Right cardiac atrium (tissue), 5 donors: ENCODE measurements at places on chromosomes 12 and 14.

- DNase-seq, result peak; percentile 86
Observed at GRCh38 chr12:67268335-67268895, 743 bp upstream of the CAND1 start.

- DNase-seq, result peak; percentile 53
Observed at GRCh38 chr14:89418452-89418851, 1.4 kb upstream of the FOXN3 start.

- no peak for DNase-seq
Observed at GRCh38 chr14:63212209-63212608, 8.0 kb downstream of the RHOJ start.

DNA sequence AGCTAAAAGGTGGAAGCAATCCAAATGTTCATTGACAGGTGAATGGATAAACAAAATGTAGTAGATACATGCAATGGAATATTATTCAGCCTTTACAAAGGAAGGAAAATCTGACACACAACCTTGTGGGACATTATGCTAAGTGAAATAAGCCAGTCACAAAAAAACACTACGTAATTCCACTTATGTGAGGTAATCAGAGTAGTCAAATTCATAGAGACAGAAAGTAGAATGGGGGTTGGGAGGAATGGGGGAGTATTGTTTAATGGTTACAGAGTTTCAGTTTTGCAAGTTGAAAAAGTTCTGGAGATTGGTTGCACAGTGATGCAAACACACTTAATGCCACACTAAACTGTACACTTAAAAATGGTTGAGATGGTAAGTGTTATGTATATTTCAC is 62.8 kb downstream of the LIN52 start:
- DNase-seq, result no peak

DNA sequence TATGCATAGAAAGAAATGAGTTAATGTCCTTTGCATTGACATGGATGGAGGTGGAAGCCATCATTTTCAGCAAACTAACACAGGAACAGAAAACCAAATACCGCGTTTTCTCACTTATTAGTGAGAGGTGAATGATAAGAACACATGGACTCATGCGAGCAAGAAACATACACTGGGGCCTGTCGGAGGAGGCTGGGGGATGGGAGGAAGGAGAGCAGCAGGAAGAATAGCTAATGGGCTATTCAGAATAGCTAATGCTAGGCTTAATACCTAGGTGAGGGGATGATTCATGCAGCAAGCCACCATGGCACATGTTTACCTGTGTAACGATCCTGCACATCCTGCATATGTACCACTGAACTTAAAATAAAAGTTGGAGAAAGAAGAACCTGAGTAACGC is 29.1 kb upstream of the SYT1 start:
- DNase-seq, result no peak

DNA sequence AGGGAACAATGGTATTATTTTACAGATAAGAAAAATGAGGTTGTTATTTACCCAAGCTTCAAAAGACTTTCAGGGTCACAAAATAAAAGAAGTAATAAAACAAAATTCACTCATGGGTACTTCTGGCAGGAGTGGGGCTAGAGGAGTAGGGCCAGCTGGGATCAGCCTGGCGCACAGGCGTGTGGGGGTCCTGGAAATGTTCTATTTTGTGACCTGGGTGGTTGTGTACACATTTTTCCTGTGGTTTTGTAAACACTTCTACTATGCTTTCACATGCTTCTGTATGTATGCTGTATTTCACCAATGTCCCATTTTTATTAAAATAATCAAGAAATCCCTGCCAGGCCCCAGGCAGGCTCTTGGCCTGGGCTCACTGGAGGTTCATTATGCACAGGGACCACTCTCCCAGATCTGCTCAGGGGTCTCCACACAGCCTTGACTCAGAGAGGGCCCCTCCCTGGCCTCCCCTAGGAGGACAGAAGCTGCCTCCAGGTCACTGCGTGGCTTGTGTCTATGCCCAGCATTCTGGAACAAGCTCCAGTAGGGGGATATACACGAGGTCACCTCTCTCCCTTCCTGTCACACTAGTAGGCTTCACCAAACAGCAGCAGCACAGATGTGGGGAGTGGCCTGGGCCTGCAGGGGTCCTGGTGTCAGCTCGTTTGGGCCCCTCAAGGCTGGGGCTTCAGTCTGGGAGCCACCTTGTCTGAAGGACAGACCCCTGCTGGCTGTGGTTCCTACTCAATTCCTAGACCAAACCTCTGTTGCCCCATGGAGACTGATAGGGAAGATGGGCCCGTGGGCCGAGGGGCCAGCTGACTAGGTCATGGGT is 37.8 kb downstream of the ANAPC7 start:
- no peak for DNase-seq

- DNase-seq, result no peak
Observed at GRCh38 chr12:76069339-76069738, 15.1 kb downstream of the NAP1L1 start.

- DNase-seq, result peak; percentile 36
Observed at GRCh38 chr12:1282670-1283315, 291.8 kb downstream of the ERC1 start.

- peak; percentile 28 for DNase-seq
Observed at GRCh38 chr12:99154216-99154982, 493.2 kb upstream of the GARIN6 start.

DNA sequence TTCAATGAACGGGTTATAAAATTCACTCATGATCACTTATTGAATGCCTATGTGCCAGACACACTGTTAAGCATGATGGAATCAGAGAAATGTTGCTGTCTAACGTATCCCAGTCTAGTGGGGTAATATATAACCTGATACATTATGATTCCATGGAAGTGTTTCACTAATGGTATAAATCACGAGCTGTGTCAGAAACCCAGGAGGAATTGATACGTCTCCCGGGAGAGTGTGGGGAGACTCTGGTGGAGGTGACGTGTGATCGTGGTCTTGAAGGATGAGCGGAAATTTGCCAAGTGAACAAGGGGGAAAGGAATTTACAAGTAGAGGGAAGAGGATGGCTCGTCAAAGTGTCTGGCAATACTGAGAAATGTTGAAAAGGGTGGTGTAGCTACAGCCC is 26.5 kb downstream of the MANSC1 start:
- no peak for DNase-seq

- no peak for DNase-seq
Observed at GRCh38 chr14:29220072-29220471, 453.5 kb downstream of the FOXG1 start.

- DNase-seq, result no peak
Observed at GRCh38 chr12:115866909-115867525, 410.5 kb downstream of the MED13L start.

DNA sequence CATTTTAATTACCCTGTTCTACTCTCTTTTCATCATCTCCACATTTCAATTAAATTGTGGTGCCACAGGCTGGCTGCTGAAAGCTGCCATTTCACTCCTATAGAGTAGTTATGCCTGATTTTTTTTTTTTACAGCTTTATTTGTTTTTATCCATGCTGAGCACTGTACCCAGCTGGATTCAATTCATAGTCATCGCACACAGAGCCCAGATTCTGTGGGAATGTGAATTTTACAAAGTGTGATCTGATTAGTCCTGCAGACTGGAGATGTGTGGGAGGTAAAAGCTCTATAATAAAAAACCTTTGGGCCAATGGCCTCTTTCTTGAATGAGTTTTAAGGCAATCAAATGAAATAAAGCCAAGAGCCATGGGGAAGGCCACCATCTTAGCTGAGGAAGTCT is 190.2 kb downstream of the ANO4 start:
- DNase-seq, result no peak

DNA sequence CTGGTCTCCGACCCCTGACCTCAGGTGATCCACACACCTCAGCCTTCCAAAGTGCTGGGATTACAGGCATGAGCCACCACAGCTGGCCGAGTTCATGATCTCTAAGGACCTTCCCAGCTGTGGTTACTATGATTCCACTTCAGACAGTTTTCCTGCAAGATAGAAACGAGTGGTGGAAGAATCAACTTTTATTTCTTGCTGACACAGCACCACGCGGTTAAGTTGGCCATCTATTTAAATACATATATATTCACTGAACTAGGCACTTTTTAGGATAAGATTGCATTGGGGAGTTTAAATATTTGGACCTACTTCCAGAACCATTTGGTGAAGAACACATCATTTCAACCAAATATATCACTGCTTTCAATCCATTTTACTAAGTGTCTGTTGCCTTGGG is 213.4 kb downstream of the TBX5 start:
- DNase-seq, result no peak

DNA sequence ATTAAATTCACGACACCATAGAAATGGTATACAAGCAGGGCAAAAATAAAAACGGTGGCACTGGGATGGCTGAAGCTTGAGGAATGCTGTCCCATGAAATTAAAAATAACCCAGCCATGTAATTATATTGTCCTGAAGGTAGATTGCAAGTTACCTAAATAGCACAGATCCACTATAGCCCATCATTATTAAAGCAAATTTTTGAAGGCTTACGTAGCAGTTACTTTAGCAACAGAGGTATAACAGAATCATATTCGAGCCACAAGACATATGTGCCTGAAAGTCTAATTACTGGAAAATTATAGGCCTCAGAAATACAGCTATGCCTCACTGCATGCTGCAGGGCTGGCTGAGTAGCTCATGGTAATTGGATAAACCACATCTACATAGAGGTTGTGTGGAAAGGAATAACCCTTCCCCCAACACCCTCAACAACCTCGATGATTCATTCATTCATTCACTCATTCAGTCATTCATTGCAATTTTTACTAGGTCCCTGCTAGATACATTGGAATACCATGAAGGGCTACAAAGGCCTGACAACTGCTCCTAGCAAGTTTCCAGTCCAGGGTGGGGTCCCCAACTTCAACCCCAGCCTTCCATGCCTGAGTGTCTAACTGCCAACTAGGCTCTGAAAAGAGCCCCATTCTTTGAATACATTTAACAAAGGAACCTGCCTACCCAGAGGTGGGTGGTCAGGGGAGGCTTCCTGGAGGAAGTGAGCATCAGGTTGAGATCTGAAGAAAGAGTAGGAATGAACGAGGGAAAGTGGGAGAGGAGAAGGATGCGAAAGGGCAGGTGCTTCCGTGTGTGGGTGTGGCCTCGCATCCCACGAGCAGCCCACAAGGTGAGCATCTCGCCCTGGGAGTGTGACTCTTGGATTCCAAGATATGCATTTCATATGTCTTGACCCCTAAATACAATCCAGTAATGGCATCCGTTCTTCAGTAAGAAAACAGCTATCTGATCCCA is 18.0 kb upstream of the CMKLR1 start:
- no peak for DNase-seq

DNA sequence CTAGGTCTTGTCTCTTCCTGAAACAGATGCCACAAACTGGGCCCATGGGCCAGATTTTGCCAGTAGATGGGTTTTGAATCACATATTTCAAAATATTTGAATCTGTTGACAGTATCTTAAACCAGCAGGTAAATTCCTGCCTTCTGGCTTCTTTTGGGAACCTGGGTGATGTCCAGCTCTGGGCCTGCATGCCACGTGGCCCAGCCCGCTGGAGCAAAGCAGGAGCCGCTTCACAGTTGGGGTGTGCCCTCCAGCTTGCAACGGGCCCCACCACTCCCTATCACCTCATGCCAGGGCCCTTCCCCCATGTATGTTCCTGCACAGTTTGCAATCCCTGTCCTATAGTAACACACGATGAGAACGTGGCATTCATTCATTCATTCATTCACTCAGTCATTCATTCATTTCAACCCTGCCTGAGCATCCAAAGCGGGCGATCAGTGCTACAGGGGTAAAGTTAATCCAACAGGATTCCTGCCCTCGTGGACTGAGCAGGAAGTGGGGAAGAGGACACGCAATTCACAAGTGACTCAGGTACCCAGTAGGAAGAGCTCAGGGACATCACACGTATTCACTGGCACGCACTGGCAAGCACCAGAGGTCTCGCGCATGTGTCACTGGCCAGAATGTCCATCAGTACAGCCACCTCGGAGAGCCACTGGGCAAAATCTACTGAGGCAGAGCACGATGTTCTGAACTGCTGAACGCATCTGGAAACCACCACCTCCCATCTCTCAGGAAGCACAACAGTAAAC is 27.8 kb downstream of the SCARB1 start:
- DNase-seq, result peak; percentile 31

DNA sequence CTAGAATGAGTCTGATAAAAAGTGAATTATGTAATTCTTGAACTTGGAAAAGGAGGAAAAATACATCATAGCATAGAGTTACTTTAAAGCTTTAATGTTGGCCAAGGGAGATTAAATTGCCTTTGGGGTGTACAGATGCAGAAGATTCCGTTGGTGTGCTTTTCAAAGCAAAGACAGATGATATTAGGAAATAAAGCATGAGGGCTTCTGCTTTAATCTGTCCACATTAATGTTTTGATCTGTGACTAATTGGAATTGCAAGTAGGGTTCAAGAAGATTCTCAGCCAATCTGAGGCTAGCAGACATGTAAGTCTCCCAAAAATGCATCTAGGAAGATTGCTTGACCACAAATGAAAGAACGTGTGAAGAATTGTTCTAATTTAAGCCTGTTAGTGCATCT is 35.2 kb downstream of the LGR5 start:
- DNase-seq, result no peak

DNA sequence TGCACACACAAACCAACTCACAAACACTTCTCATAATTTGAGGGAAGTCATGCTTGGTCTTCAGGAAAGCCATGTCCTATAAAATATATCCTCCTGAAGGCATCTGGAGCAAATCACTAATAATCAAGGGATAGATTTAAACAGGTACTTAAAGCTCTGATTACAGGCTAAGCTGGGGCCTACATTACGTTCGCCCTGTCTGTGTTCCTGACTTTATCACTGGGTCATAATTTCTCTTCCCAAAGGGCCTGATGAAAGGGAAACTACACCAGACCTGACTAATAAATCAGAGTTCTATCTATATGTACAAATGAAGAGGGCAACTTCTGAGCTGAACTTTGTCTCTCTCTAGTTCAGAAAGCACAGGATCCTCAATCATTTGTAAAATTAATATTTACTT is 43.9 kb upstream of the RASSF8 start:
- no peak for DNase-seq

DNA sequence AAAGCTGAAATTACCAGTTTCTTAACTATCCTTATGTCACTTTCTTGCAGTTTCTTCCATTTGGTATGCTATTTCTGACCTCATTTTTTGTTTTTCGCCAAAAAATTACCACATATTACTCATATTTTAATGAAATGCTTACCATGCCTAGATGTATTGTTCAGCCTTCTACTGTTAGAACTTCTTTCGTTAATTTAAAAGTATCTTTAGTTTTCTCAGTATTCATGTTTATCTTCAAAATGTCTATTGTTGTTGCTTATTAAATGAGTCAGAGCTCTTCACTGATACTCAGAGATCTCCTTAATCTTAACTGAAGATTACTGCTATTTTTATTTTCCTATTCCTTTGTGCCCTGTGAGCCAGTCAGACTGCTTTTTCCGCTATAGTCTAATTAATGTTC is 20.5 kb downstream of the RAP1B start:
- DNase-seq, result no peak

GRCh38 chr12:108825201-108825950 is 32.0 kb downstream of the SSH1 start:
- DNase-seq, result no peak

GRCh38 chr12:108040947-108041346 is 88.1 kb upstream of the WSCD2 start:
- no peak for DNase-seq

DNA sequence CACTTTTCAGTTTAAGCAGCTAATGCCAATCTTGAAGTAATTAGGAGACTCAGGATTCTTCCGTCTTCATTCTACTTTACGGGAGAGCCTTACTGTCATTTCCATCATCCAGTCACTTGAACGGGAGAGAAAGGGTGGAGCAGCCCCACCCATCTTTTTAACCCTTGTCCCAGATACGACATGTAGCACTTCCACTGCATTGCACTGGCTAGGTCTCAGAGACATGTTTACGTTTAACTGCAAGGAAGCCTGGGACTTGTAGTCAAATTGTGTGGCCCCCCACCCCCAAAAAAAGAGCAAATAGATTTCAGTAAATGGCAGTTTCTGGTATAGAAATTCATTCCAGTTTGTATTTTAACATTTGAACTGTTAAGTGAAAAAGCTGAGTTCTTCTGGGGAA is 46.1 kb upstream of the SYT1 start:
- DNase-seq, result no peak
